Activated T-cell treated with anti-CD3 and anti-CD28 coated beads for 4 hours (primary cell): ENCODE measurements at places on chromosomes 2 and 18.

GRCh38 chr2:179952658-179953057 lies 54.4 kb downstream of the CWC22 start:
- DNase-seq: no peak

DNA sequence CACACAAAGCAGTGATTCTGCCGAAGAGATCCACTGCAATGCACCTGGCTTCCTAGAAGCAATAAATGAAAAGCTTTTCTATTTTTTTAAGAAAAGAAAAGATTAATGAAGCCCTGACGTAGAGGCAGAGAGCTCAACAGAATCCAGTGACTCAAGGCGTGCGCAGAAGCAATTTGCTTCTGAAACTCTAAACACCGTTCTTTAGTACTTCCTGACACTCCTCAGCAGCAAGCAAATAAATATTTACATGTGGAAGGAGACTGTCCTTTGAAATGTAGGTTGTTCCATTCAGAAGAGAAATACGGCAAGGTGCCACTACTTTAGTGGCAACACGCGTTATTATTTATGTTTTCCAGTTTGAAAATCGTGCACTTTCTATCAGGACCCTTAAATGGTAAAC lies 126.2 kb upstream of the ZNF516 start:
- no peak for DNase-seq

GRCh38 chr2:170467568-170468422 lies 247.3 kb upstream of the SP5 start:
- DNase-seq: no peak

DNA sequence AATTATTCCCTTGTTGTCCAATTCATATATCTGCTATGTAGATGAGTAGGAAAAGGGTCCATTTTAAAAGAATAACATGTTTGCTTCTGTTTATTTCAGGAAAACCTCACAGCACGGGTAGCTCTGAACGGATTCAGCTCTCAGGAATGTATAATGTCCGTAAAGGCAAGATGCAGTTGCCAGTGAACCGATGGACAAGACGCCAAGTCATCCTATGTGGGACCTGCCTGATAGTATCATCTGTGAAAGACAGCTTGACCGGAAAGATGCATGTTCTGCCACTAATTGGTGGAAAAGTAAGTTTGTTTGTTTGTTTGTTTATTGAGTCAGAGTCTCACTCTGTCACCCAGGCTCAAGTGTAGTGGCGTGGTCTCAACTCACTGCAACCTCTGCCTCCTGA lies 114.6 kb downstream of the PHLPP1 start:
- DNase-seq: no peak

- no peak for DNase-seq
These were observed 47.0 kb upstream of the TTC39C start for GRCh38 chr18:23967321-23968089.

DNA sequence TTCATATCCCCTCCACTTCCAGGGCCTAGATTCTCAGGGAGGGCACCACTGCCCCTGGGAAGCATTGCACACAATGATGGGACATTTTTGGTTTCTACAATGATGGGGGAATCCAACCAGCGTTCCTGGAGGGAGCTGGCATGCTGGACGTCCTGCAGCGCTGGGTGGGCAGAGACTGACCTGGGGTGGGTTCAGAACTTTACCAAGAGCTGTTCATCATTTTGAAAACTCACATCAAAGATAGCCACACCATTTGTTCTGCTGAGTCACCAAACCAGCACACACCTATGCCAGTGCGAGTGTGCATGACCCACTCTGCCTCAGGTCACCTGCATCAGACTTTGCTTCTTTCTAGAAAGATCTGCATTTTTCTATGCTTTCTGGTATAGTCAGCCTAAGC lies 14.1 kb upstream of the ARMC9 start:
- no peak for DNase-seq

- no peak for DNase-seq
These were observed 104.1 kb upstream of the FZD5 start for GRCh38 chr2:207873794-207874193.

DNA sequence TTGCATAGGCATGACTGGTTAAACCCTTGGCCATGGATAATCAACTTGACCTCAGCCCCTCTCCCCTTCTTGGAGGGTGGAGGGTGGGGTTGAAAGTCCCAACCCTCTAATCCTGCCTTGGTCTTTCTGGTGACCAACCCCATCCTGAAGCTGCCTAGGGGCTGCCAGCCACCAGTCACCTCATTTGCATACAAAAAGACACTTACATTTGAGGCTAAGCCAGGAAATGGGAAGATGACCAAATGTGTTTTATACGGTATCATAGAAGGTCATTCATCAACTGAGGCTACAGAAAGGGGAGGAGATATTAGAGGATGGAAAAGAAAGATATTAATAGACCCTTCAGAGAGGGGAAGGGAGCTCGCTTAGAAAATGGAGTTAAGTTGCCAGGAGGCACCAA lies 96.8 kb downstream of the NCK2 start:
- DNase-seq: no peak

GRCh38 chr2:231384970-231385369 lies 10.5 kb upstream of the B3GNT7 start:
- no peak for DNase-seq

DNA sequence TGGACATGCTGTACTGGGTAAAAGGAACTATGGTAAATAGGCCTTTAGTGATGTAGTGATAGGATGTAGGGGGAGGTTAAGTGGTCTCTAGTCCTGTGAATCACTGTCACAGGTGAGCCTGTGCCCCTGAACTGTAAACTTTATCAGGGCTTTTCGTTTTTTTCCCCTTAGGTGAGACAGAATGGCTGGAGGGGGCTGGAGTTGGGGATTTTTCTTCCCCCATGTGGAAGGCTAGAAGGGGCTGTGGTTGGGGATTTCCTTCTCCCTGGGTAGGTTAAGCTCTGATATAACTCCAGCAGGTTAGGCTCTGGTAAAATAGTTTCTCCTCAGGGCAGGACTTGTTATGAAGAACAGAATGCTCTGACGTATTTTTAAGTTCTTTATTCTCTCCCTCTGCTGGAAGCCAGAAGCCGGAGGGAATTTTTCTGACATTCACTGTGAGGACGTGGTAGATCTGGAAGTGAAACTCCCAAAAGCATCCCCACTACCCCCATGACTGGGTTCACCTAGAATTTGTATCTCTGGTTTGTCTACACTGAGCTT lies 28.5 kb downstream of the PIKFYVE start:
- no peak for DNase-seq

DNA sequence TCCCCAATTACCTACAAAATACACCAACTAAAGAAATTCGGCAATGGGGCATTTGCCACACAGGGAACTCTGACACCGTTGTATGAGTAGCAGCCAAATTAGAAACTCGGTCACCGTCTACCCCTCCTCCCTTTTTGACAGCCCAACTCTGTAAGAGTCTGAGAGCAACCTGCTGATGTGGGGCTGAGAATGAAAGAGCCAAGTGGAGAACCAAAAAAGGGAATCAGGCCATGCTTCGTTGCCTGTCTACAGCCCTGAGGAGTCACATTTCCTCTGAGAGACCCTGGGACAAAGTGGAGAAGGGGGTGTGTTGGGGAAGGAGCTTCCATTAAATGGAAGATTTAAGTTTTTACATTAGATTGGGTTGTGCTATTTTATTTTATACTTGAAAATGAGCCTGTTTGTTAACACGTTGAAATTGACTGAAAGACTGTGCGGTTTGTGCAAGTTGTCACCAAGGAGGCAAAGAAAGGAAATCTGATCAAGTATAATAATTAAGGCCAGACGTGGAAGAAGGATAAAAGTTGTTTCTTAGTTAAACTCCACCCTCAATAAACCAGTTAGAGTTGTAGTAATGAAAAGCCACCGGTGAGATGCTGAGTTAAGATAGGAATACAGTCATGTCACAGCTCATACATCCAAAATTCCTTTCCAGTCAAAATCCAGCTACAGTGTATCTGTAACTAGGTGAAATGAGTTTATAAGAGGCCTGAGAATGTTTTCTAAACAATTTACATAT lies 131.7 kb upstream of the CREB1 start:
- no peak for DNase-seq

- no peak for DNase-seq
These were observed 52.2 kb downstream of the TMX3 start for GRCh38 chr18:68662754-68663153.

DNA sequence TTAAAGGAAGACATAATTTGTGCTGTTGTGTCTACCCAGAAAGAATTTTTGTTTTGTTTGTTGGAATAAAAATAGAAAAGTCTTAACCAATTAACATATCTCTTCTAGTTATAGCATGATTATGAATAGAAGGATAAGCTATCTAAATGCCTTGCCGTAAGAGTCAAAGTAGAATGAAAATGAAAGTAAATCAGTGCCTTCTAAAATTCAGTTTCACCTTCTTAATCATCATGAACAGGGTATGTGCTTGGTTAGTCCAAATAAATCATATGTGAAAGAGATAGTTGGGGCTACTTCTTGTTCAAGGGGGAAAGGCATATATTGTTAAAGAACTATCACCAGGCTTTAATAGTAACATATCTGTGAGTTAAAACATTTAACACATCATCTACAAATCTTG lies 91.5 kb downstream of the GULP1 start:
- no peak for DNase-seq

DNA sequence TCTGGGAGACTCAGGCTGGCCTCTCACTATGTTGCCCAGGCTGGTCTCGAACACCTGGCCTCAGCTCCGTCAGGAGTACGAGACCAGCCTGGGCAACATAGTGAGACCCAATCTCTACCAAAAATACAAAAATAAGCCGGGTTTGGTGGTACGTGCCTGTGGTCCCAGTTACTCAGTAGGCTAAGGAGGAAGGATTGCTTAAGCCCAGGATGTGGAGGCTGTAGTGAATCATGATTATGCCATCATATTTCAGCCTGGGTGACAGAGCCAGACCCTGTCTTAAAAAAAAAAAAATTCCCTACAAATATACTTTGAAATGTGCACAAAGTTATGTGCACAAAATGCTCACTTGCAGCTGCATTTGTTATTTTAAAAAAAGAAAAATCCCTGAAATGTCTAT lies 26.3 kb upstream of the AGAP1 start:
- no peak for DNase-seq

DNA sequence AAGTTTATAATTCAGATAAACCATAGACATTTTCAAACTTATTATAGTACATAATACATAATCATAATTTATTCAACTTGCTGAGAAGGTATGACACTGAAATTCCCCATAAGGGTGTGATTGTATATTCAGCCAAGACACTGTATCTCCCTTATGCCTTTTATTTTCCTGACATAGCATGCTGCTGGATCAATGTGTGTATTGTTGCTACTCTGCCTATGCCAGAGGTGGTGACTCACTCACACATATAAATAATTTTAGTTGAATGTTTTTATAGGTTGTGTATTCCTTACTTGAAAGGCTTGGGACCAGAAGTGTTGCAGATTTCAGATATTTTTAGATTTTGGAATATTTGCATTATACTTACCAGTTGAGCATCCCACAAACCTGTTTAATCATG lies 86.8 kb downstream of the VRK2 start:
- no peak for DNase-seq

DNA sequence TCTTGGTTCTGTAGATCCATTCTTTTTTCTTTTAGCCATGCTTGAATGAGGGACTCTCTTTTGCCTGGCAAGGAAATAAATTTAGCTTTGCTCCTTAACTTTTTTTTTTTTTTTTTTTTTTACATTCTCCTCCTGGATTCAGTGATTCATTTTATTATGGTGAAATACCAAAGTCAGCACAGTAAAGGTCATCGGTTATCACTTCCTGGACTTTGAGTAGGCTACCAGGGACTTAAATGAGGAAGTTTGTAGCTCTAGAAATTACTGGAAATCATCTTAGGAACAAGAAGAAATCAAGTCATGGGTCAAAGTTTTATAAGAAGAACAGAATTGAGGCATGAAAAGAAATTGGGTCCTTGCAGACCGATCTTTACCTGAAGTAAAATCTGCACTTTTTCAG lies 75.0 kb downstream of the SOCS6 start:
- no peak for DNase-seq

- DNase-seq: no peak
These were observed 77.9 kb upstream of the SATB2 start for GRCh38 chr2:199535445-199536177.

DNA sequence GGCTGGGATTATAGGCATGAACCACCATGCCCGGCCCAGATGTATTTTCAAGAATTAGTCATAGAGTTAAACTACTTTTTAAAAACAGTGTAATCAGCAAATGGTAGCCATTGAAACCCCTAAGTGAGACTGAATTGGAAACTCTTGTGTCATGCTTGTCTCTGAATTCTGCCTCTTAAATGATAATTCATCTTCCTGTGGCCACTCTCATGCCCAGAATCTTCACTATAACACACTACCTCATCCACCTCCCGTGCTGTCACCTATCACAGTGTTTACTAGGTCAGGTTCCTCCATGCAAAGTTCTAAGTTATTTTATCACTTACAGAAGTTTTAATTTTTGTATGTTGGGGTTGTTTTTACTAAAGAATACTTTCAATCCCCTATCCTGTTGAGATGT lies 197.5 kb downstream of the PHLPP1 start:
- DNase-seq: no peak

GRCh38 chr2:10707831-10708230 lies 13.6 kb upstream of the ATP6V1C2 start:
- DNase-seq: no peak

DNA sequence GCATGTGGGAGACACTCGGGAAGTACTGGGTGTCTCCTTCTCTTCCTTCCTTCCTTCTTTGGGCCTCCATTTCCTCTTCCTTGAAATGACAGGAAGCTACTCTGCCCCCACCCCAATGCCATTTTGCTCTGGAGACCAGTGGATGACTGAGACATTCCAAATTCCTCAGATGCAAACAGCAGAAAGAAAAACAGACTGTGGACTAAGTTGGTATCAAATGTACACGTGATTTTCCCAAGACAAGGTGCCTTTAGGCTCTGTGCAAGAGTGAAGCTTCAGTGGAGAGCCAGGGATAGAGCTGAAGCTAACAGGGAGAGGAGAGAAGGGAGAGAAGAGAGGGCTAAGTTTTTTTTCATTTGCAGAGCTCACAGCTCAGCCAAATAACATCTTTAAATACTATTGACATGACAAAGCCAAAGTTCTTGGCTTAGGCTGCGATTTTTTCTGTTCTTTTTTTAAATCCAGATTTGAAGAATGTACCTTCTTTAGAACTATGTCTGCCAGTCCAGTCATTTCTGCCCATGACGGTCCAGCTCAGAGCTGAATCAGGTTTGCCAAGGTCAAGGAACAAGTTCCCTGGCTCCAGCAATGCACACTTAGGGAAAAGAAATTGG lies 84.5 kb upstream of the LCLAT1 start:
- no peak for DNase-seq

DNA sequence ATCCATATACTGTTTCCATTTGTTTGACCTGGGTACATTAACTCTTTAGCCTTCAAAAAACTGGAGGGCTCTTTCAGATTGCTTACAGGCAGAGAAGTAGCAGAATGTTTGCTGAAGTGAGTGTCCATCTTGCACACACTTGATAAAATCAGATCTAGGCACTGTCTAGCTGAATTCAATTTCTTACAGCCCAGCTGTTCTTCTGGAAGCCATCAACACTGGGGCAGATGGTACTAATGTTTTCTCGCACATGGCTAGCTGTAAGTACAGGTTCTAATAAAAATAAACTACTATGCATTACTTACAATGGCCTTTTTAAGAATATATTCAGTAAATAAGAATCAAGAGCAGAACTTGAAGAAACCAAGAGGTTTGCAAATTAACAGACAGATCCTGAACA lies 175.9 kb downstream of the NBAS start:
- DNase-seq: no peak

GRCh38 chr2:233252227-233252626 lies 754 bp downstream of the ATG16L1 start:
- DNase-seq: no peak

GRCh38 chr18:34480162-34480700 lies 229.9 kb upstream of the DTNA start:
- DNase-seq: no peak

GRCh38 chr2:74982577-74982976 lies 24.1 kb downstream of the POLE4 start:
- DNase-seq: no peak

- peak; percentile 28 for DNase-seq
These were observed 67.6 kb upstream of the ZFP36L2 start for GRCh38 chr2:43293744-43294695.
